ENCODE measurements at places on chromosomes 3 and 15.

DNA sequence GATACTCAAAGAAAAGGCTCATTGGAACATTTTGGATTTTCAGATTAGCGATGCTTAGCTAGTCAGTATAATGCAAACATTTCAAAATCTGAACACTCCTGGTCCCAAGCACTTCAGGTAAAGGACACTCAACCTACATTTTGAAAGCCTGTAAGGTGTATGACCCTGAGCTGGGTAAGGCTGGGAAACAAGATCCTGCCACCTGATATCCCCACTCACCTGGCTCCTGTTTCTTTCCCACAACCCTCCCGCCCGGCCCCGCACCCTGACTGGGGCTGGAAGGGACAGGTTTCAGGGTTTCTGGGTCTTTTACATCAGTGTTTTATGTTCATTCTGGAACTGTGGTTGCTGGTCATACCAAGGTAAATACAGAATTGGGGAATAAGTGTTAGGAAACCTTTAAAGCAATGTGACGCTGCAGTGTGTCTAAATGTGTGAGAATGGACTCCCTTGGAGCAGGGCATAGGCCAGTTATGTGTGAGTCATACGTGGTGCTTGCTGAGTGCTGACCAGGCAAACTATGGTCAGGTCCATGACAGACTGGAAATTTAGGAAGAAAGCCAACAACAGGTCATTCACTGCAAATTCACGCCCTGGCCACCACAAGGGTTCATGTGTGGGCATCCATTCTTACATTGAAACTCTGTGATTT is 22.9 kb downstream of the CTXND1 start:
- H3K27me3 ChIP-seq: no peaks in the 10 kb centered on the region
- H3K36me3 ChIP-seq: no peaks in the 10 kb centered on the region
- H3K27ac ChIP-seq: no peak overlapping the region
- H3K4me1 ChIP-seq: no peaks in the 10 kb centered on the region

DNA sequence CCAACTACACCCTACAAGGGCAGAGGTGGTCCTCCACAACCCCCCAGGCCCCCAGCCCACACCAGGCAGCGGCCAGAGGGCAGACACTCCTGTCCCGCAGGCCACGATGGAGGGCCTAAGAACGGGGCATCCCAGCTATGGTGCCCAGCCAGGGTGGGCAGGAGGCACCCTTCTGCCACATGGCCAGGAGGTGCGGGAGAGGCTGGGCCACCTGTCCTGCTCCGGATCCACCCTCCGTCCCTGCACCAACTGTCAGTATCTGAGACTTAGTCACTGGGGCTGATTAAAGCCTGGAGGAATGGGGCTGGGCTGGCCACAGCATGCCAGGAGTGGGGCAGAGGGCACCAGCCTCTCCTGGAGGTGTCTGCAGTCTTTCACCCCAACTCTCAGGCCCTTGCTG is 37.9 kb downstream of the TNK2 start:
- H3K4me3 ChIP-seq: no peak overlapping the region
- H3K27ac ChIP-seq: no peak overlapping the region
- H3K27me3 ChIP-seq: no peaks in the 10 kb centered on the region

GRCh38 chr3:64627471-64628321 is 60.1 kb downstream of the ADAMTS9 start:
- H3K27me3 ChIP-seq: no peaks in the 10 kb centered on the region
- no peaks in the 10 kb centered on the region for H3K4me1 ChIP-seq
- H3K36me3 ChIP-seq: no peaks in the 10 kb centered on the region
- DNase-seq: no peak
- H3K4me3 ChIP-seq: no peak overlapping the region

GRCh38 chr3:172065967-172066762 is 26.8 kb downstream of the FNDC3B start:
- no peak for DNase-seq
- H3K27me3 ChIP-seq: no peaks in the 10 kb centered on the region
- peaks cover 21% of the 10 kb centered on the region for H3K4me1 ChIP-seq
- H3K36me3 ChIP-seq: no peaks in the 10 kb centered on the region
- no peak overlapping the region for H3K27ac ChIP-seq

DNA sequence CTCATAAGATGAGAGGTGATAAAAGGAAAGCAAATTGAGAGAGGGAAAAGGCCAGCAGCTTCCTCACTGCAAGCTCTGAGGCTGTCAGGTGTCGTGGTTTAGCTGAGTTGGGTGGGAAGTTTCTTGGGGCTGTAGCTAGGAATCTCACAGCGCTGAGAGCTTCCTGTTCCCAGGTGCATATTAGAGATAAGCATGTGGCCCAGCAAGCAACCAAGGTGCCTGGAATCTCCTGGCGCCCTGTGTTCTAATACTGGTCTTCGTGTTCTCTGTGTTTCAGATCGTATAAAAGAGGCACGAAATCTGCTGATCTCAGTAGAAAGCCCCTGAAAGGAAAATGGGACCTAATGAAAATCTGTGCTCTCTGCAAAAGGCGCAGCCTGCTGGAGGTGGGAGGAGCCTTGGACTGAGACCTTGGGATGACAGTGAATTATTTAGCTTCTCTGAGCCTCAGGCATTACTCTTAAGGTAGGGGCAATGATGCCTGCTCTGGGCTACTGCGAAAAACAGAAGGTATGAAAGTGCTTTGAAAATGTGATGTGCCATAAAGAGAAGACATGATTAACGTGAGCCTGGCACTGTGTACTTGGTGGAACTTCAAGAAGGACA is 499.9 kb downstream of the TBL1XR1 start:
- no peaks in the 10 kb centered on the region for H3K36me3 ChIP-seq
- H3K27ac ChIP-seq: no peak overlapping the region
- H3K4me1 ChIP-seq: no peaks in the 10 kb centered on the region
- DNase-seq: no peak
- H3K27me3 ChIP-seq: no peaks in the 10 kb centered on the region
- H3K4me3 ChIP-seq: no peak overlapping the region

DNA sequence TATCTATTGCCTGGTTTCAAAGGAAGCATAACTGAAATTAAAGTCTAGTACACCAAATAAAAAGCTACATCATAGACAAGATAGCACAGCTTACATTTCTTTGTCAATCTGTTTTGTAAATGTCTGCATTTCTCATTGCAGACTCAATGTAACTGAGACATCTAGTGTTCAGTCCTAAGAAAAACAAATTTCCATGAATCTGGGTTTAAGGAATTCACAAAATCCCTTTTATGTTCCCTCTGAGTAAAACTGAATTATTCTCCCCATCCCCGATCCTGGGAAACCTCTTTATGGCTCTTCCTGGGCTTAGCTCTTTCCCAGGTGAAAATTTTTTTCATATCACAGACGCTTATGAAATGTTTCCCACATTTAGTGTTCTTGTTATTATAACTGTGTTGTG is 21.6 kb upstream of the RASA2 start:
- no peaks in the 10 kb centered on the region for H3K4me1 ChIP-seq
- H3K27ac ChIP-seq: no peak overlapping the region
- DNase-seq: no peak
- no peak overlapping the region for H3K4me3 ChIP-seq

- H3K36me3 ChIP-seq: no peaks in the 10 kb centered on the region
- no peaks in the 10 kb centered on the region for H3K4me1 ChIP-seq
- no peak overlapping the region for H3K27ac ChIP-seq
- no peak overlapping the region for H3K4me3 ChIP-seq
- H3K27me3 ChIP-seq: no peaks in the 10 kb centered on the region
These were observed 390.6 kb upstream of the CFAP20DC start for GRCh38 chr3:59440285-59441028.

- H3K27me3 ChIP-seq: no peaks in the 10 kb centered on the region
- peaks cover 2% of the 10 kb centered on the region for H3K4me1 ChIP-seq
- H3K27ac ChIP-seq: no peak overlapping the region
- H3K4me3 ChIP-seq: no peak overlapping the region
- no peaks in the 10 kb centered on the region for H3K36me3 ChIP-seq
These were observed 24.0 kb downstream of the AMOTL2 start for GRCh38 chr3:134350266-134350665.

GRCh38 chr3:102699819-102700140 is 265.0 kb downstream of the ZPLD1 start:
- no peaks in the 10 kb centered on the region for H3K4me1 ChIP-seq
- no peak overlapping the region for H3K4me3 ChIP-seq
- H3K27ac ChIP-seq: no peak overlapping the region
- H3K36me3 ChIP-seq: no peaks in the 10 kb centered on the region

DNA sequence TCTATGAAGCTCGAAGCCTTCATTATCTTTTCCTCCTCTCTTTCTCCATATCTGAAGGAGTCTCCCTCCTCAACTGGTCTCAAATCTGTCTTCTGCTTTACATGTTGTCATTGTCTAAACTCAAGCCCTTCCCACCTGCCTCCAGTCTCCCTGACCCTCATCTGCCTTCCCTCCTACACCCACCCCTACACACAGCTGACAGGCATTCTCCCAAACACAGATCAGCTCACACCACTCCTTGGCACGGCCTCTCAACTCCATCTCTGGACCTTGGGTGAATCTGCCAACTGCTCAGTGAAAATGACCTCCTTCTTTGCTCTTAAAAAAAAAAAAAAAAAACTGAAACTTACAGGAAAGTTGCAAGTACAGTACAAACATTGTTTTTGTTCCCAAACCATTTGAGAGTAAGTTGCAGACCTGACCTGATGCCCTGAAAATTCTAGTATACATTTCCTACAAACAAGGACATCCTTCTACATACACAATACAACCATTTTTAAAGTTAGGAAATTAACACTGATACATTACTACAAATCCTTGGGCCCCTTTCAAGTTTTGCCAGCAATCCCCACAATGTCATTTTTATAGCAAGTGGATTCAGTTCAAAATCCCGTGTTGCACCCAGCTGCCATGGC is 49.4 kb upstream of the UBE2E1 start:
- no peaks in the 10 kb centered on the region for H3K27me3 ChIP-seq
- DNase-seq: no peak
- H3K36me3 ChIP-seq: no peaks in the 10 kb centered on the region
- H3K4me1 ChIP-seq: peaks cover 6% of the 10 kb centered on the region

DNA sequence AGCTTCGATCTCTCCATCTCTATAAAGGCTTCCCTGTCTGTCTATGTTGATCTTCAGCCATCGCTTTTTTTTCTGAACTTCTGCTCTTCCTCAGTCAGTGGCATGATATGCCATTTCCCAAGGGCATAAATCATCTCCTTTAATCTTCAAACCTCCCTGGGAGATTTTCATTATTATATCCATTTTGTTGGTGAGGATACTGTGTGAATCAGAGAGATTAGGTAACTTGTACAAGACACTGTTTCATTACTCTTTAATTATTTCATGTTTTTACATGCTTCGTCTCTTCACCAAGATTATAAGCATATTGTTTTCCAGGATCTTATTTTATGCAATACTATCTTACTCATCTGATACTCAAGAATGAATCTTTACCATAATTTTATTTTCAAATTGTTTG is 124.8 kb upstream of the ATP11B start:
- H3K27me3 ChIP-seq: no peaks in the 10 kb centered on the region
- no peaks in the 10 kb centered on the region for H3K4me1 ChIP-seq
- no peaks in the 10 kb centered on the region for H3K36me3 ChIP-seq
- no peak for DNase-seq
- no peak overlapping the region for H3K4me3 ChIP-seq
- H3K27ac ChIP-seq: no peak overlapping the region

GRCh38 chr15:70833861-70834765 is 19.8 kb downstream of the LARP6 start:
- H3K36me3 ChIP-seq: no peaks in the 10 kb centered on the region
- no peak overlapping the region for H3K27ac ChIP-seq

DNA sequence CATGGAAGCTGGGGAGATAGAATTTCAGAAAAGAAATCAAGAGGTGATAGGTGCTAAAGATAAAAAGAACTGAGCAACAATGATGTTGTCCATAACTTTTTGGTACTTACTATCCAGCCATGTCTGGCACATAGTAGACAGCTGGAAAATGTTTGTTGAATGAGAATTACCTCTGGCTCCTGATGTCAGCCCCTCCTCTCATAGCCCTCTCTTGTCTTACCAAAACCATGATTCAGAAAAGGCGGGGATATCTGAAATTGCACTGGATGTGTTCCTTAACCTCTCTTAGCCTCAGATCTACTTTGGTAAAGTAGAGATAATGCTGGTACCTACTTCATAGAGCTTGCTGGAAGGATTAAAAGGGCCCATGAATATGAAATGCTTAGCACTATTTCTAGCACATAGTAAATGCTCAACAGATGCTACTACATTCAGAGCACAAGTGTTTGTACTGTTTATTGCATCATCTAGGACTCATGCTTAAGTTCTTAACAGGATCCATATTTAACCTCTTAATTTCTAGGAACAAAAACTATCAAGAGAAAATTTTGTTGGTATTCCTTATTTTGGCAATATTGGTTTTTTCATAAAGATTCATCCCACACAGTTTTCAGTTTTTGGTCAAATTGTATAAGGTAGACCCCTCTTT is 780.9 kb upstream of the LMCD1 start:
- H3K27ac ChIP-seq: no peak overlapping the region
- H3K27me3 ChIP-seq: no peaks in the 10 kb centered on the region
- no peak for DNase-seq
- H3K4me1 ChIP-seq: no peaks in the 10 kb centered on the region

DNA sequence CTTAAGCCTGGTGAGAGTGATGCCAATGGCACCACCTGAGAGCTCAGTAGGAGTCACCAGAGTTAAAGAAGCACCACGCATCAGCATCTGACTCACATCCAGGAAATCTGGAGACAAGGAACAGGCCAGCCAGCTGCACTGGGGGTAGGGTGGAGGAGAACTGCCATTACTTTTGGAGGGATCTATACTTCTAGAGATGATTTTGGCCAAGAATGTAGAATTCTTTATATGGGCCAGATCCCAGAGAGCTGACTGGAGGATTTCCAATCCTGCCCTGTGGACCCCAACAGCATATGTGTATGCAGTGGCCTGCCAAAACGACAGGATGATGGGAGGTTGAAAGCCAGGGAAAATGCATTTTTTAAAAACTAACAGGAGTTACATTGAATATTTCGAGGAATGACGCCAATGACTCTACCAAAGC is 29.8 kb downstream of the CCR3 start:
- H3K36me3 ChIP-seq: no peaks in the 10 kb centered on the region
- H3K4me3 ChIP-seq: no peak overlapping the region
- H3K27me3 ChIP-seq: no peaks in the 10 kb centered on the region

DNA sequence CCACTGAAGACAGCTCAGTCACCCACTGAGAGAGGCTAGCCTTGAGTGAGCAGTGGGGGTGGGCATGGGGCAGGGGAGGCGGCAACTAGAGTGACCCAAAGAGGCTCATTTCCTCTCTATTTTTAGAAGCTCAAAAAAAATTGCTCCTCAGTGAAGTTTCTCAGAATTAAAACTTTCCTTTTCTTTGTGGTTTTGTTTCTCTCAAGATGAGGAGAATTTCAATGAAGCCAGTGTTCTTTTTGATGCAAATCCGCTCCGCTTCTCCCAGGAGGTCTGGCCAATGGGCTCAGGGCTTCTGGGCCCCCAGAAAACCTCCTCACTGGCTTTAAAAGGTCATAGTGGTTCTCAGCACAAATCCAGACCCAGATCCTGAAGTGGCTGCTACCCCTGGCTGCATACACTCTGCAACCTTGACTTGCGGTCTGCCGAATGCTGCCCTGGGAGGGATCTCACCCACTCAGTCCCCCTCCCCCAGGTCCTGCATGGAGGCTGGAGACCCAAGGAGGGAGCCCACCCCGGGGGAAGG is at the start of gene ACSBG1:
TSS of gene ACSBG1 (minus strand) at position 51 of the 526 bp plus-strand sequence. CDS start 64 bp downstream, outside the sequence.
- H3K27me3 ChIP-seq: no peaks in the 10 kb centered on the region
- H3K36me3 ChIP-seq: no peaks in the 10 kb centered on the region
- DNase-seq: no peak
- H3K4me1 ChIP-seq: no peaks in the 10 kb centered on the region
- H3K4me3 ChIP-seq: no peak within 1 kb of the TSS
- H3K27ac ChIP-seq: no peak within 1 kb of the TSS

All from ovary (tissue), 10 donors.